ENCODE measurements at places on chromosomes 11 and 22.
A peak's percentile ranks its signal among the peaks of the same experiment; 100 is the strongest.

- peak; percentile 75 for DNase-seq
Measured at GRCh38 chr22:20571531-20572007, 64.2 kb downstream of the MED15 start.

GRCh38 chr11:93537767-93538261, 5.4 kb downstream of the SMCO4 start:
- no peak for DNase-seq

- DNase-seq, result no peak
Measured at GRCh38 chr11:87315229-87315628, 277.5 kb downstream of the TMEM135 start.

DNA sequence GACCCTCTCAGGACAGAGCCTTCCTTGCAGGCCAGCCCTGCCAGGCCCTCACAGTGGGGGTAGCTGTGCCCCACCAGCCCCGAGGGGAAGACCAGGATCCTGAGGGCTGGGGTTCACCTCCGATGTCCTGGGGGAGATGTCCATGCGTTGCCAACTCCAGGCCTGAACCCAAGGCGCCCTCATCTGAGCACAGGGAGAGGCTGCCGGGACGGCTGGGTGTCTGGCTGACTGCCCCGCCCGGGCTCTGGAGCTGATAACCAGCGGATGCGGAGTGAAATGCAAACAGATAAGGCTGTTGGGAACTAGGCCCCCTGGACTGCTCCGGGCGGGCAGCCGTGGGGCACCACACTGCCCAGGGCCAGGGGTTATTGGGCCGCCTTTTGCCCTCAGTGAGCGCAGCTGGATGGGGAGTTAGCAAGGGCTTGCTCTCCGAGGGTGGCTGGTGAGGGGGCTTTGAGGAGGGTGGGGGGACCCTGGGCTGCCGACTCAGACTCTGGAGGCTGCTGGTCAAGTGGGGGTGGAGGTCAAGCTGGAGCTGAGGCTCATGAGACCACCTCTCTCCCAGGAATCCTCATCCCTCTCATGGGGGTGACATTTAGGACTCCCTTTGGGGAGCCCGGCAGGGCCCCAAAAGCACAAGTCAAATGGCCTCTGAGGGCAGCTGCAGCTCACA, 5.6 kb upstream of the MUC6 start:
- no peak for DNase-seq

- no peak for DNase-seq
Measured at GRCh38 chr11:57566905-57567514, 462 bp downstream of the UBE2L6 start.

DNA sequence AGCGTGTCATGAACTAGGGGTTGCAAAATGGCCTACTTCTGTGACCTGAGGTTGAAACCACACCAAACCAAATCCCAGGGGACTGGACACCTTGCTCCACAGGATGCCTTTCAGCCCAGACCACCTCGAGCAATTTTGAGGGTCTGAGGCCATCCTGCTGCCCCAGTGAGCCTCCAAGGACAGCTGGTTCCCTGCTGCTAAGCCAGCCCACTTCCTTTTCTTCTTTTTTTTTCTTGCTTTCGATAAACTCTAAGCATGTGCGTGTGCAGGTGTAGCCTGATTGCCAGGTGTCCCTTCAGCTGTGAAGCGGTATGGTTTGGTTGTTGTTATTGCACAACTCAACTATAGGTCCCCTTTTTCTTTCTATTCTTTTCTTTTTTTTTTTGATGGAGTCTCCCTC, 2.7 kb downstream of the CRYBB1 start:
- no peak for DNase-seq

GRCh38 chr11:65954771-65955170, 6.8 kb upstream of the SART1 start:
- no peak for DNase-seq

DNA sequence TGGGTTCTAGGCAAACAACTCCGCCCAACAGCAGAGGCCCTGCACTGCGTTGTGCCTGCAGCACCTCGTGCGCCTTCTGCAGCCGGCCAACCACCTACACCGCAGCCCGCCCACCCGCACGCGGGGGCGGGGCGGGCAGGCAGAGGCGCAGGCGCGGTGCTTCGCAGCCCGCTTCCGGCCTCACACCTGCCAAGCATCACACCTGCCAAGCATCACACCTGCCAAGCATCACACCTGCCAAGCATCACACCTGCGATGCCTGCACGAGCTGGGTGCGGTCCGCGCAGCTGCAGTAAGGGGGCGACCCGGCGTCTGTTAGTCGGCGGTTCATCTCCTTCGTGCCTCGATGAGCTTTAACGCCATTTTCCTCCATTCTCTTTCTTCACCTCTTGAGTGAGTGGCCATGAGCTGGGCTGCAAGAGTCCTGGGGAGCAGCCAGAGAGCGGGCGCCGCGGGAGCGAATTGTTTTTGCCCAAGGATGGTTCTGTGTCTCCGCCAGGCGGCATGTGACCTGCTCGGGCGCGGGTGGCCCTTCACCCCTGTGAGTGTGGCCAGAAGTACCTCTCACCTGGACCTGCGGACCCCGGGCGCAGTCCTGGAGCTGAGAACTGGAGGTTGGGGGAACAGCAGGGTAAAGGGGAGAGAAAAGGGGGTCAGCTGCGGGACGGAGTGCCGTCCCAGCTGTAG, at the start of gene LDHAL6A:
Gene LDHAL6A (plus strand): TSS at position 171 of the 687 bp plus-strand sequence. CDS start 825 bp downstream, outside the sequence.
- DNase-seq, result peak; percentile 17

DNA sequence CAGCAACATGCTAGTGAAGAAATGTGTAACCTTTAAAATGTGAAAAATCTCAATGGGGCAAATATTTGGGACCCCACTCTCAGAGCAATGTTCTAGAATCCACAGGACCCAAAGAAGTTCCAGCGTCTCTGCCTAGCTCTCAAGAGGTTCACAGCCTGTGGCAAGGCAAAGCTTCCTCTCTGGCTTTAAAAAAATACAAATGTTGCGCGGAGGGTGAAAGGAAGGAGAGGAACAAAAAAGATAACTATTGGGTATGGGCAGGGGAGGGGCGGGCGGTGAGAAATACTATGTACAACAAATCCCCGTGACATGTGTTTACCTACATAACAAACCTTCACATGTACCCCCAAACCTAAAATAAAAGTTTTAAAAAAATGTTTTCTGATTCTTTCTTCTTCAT, 53.6 kb downstream of the PITPNB start:
- no peak for DNase-seq

- no peak for DNase-seq
Measured at GRCh38 chr11:97516688-97517087, 1126.9 kb downstream of the JRKL start.

- DNase-seq, result no peak
Measured at GRCh38 chr11:1131033-1131911, 26.5 kb upstream of the MUC5AC start.

- no peak for DNase-seq
Measured at GRCh38 chr22:40726514-40726913, 47.2 kb downstream of the MCHR1 start.

DNA sequence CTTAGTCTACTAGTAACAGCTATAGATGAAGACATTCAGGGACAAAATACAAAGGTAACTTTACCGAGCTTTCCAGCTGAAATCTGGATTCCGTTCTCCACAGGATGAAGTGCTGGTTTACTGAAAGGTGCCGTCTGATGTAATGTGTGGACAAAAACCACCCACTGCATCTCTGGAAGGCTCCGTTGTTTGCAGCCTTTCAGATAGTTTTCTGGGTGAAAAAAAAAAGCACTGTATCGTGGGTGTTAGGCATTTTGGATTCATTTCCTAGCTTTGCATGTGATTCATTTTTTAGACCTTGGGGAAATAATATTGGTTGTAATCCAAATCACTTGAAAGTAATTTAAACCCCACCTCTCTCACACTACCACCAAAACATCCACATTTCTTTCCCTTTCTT, 10.4 kb downstream of the JAM3 start:
- DNase-seq, result no peak

- no peak for DNase-seq
Measured at GRCh38 chr11:129426776-129427175, 51.1 kb downstream of the BARX2 start.

- DNase-seq, result no peak
Measured at GRCh38 chr11:30567120-30567519, 19.0 kb downstream of the MPPED2 start.

Data from CD8-positive, alpha-beta T cell (primary cell).